ENCODE measurements at places on chromosomes 12 and 14.
A peak's percentile ranks its signal among the peaks of the same experiment; 100 is the strongest.

DNA sequence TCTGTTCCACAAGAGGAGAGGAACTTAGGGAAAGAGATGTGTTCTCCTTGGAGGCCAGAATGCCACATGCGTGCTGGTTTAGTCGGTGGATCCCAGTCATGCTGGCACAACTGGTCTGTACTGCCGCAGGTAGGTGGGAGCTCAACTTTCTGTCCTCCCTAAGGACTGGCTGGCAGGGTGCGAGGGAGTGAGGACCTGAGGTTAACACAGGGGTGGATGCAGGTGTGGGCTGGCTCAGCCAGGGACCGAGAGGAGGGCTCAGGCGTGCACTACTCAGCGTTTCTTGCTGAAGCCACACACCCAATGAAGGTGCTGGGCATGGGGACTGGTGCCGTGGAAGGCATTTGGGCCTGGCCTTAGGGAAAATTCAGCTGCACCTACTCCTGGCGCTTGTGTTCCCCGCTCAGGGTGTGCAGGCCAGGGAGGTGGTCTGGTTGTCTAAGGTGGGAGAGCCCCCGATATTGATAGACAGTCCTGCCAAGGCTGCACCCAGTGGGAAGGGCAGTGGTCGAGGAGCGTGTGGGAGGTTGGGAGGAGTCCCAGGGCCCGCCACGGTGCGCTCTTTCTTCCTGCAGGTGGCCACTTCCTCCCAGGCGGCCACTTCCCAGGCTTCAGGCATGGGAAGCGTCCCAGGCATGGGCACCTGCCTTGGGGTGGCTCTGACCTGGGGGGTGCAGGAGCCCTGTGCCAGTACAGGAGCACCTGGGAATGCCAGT lies 138.4 kb downstream of the ADGRD1 start:
- no peak for DNase-seq

GRCh38 chr14:100640471-100641273 lies 53.5 kb upstream of the BEGAIN start:
- peak; percentile 67 for DNase-seq

- no peak for DNase-seq
These were observed 65.1 kb downstream of the DIP2B start for GRCh38 chr12:50569876-50570275.

GRCh38 chr12:44464180-44464579 lies 411.9 kb downstream of the NELL2 start:
- no peak for DNase-seq

DNA sequence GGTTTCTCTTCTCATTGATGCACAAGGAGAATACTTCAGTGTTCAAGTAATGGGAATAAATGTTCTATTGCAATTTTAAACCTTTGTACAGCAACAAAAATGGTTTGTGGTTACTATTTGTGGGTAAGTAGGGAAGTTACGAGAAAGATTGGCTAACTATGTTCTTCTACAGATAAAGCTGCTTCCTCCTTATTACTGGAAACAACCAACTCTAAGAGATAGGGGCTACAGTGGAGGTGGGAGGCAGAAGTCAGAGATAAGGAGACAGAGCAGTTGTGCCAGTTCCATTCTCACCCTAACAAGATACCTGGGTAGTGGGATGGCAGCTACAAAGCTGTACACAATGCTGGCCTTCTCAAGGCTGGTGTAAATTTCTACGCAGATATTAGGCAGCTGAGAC lies 16.2 kb downstream of the NOXRED1 start:
- no peak for DNase-seq

GRCh38 chr14:76958980-76959710 lies 69.4 kb downstream of the IRF2BPL start:
- no peak for DNase-seq

- no peak for DNase-seq
These were observed 53.0 kb downstream of the MVK start for GRCh38 chr12:109626378-109627115.

DNA sequence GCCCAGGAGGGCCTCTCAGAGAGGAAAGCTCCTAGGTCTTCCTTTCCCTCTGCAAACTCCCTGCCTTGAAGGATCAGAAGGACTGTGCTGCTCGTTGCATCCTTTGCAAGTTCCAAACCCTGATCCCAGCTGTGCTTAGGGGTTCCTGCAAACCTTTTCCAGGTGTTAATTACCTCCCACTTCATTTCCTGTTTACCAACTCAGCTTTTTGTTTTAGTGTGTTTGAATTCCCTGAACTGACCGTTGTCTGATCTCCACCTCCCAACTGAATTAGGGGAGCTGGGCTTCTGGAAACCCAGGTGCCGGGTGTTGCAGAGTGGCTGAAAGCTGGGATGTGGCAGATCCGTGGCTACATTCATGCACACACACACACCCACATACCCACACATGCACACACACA lies 20.6 kb upstream of the BDKRB1 start:
- no peak for DNase-seq

DNA sequence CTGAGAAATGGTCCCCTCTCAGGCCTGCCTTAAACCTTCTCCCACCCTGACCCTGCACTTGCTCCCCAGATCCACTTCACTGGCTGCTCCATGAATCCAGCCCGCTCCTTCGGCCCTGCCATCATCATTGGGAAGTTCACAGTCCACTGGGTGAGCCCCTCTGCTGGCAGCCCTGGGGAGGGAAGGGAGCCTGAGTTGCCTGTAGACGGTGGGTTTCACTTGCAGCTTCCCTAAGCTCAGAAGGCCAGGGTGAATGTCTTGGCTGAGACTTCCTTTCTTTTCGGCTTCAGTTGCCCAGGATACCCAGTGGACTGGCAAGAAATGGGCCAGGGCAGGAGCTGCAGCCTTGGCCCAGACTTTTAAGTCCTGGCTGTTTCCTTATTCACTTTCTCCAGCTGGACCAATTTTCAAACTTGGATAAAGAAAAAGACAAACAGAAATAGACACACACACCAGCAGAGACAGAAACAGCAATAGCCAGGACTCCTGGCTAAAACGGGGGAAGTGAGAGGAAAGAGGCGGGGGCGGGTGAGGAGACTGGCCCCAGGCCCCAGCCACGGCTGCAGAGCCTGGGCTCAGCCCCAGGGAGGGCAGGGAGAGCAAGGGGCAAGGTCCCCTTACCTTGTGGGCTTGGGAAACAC lies 2.0 kb downstream of the AQP6 start:
- no peak for DNase-seq

GRCh38 chr12:800401-800800 lies 48.0 kb downstream of the WNK1 start:
- no peak for DNase-seq

- DNase-seq: no peak
These were observed 79.4 kb downstream of the METTL25 start for GRCh38 chr12:82437744-82438143.

DNA sequence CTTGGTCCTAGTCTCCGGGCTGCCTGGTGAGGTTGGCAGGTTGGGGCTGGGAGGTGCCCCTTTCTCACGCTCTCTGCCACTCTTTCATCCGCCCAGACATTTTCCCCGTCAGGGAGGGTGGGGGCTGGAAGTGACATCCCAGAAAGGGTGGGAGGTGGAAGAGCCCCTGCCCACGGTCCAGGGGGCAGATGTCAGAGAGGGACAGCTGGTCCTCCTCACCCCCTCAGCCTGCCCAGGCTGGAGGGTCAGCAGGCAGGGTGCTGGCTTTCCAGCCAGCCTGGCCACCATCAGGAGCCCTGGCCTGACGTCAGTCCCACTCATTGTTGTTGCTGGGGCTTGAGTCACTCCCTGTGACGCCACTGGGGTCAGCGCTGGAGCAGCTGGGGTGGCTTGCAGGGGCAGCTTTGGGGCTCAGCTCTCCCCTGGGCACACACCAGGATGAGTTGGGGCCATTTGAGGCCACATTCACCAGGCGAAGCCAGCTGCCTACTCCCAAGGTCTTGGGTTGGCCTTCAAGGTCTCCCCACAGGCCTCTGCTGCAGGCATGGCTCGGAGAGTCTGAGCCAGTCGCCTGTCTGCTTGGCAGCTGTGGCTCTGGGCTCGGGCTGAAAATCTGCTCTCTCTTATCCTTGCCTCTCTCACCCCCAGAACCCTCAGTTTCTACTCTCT lies 5.7 kb upstream of the ATG101 start:
- no peak for DNase-seq
